NT2/D1 (cell line): ENCODE measurements at places on chromosomes 5 and 9.

DNA sequence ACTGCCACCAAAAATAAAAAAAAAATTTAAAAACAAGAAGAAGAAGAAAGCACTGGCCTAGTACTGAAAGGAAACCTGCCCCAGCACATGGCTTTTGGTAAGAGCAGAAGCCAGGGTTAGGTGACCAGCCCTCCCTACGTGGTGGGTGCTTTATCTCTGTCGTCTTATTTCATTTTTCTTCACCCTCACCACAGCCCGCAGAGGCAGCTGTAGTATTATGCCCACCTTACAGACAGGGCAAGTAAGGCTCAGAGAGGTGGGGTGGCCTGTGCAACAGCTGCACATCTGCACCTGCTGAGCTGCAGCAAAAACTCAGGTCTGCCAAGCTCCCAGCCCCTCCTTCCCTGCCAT is 140.8 kb upstream of the LMX1B start:
- no peak for DNase-seq

GRCh38 chr5:41270423-41271251 is 57.3 kb upstream of the C6 start:
- DNase-seq = peak; percentile 20

DNA sequence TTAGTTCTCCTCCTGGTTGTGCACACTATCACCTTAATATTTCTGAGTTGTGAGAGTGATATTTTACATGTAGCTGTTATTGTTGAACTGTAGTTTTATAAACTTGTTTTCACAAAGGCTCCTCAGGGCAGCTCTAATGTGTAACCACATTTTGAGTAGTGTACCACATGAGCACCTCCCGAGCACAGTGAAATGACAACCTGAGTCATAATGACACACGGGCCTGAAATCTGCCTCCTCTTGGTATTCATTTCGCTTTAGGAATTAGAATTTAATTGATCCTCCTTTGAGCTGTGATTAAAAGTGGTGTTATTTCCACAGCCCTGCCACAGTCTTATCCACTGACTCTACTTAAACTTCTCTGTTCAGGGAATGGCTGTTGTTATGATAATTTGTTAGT is 7.9 kb downstream of the MTRR start:
- DNase-seq = no peak

GRCh38 chr5:80114860-80115259 is 79.7 kb downstream of the THBS4 start:
- no peak for DNase-seq
